ENCODE measurements at places on chromosomes 5 and 9.

- no peak for DNase-seq
These were observed 1.0 kb upstream of the HK3 start for GRCh38 chr5:176899946-176900779.

DNA sequence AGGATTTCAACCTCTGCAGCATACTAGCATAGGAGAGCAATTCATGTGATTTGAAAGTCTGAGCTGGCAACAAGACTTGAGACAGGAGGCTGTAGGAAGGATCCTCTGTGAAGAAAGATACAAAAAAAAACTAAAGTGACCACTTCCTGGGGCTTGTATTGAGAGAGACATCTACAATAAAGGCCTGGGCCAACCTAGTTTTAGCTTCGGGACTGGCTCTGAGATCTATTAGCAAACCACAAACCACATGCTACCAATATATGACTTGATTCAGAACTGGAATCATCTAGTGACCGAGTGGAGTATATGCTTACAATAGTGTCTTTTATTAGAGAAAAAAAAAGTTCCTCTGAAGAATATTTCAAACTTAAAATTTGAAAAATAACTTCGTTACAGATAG is 1448.9 kb upstream of the CDH6 start:
- no peak for DNase-seq

DNA sequence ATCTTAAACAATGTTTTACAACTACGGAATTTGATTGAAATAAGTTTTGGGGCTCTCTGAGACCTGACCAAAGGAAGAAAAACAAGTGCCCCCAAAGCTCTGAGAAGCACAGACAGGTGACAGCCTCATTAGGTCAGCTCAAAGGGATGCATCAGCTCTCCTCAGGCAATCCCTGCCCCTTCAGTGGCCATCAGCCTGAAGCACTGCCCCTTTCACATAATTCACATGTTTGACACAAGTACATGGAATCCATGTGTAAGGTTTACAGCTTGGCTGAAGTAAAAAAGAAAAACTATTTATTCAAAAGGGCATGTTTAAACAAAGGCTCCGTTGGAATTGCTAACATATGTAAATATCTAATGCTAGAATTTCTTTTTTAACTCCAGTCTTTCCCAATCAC is 56.3 kb downstream of the TSSK1B start:
- DNase-seq = no peak

- DNase-seq = no peak
These were observed 461.3 kb upstream of the CLINT1 start for GRCh38 chr5:158320178-158320674.

DNA sequence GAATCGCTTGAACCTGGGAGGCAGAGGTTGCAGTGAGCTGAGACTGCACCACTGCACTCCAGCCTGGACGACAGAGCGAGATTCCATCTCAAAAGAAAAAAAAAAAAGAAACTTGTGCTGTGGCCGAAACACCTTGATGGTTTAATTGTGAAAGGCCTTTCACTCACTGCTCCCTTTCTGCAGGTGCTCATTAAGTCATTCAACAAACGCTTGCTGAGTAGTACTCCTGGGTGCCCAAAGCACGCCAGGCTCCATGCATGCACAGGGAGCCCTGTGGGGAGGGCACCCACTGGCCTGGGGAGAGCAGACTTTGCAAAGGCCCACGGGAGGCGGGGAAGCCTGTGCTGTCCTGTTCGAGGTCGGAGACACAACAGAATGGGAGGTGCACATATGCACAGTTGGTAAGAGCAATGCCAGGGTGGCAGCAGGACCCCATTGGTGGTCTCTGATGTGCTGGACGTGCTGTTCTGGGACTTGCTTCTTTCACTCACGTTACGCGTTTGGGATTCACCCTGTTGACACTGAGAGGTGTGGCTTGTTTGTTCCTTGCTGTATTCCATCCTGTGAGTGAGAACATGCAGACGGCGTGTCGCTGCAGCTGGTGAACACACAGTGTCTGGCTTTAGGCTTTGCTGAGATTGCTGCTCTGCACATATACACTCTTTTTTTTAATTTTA is 3.0 kb upstream of the ENTPD2 start:
- DNase-seq = no peak

DNA sequence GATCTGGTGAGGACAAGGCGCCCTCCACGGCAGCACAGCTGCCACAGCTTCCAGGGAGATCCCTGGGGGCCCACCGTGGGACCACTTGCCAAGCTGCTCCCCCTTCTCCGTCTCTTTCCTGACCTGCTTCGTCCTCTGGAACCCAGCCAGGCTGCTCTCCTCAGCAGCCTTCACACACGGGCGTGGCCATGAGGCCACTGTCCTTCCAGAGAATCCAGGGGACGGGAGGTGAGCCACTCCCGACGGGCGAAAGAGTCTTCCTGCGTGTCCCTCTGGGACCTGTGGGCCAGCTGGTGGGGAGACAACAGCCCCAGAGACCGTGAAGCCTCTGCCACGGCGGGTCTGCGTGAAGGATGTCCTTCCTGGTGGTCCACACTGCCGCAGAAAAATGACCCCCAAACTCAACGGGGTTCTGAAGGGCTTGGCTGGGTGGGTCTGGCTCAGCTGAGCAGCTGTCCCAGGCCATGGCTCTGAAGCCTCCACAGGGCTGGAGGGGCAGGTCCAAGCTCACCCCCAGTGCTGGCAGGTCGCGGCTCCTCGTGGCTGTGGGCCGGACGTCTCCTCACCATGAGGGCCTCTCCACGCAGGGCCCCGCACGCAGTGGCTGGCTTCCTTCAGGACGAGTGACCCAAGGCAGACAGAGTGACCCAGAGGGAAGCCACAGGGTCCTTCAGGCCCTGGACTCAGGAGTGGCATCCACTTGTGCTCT is 47.4 kb upstream of the NKD2 start:
- no peak for DNase-seq

DNA sequence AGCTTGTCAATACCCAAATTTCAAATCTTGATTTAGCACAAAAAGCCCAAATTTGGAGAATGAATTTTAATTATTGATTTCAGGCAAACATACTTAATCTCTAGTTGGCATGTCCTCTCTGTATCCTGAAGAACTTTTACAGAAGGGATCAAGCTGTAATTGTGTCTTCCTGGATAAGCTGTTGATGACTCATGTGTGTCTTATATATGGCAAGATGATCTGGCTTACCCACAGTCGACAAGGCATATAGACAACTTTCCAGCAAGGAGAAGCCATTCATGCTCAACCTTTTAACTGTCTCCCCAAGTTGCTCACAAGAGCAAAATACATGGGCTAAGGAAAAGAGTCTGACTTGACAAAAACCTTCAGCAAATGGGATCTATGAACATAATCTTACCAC is 112.5 kb upstream of the SLCO6A1 start:
- DNase-seq = no peak

DNA sequence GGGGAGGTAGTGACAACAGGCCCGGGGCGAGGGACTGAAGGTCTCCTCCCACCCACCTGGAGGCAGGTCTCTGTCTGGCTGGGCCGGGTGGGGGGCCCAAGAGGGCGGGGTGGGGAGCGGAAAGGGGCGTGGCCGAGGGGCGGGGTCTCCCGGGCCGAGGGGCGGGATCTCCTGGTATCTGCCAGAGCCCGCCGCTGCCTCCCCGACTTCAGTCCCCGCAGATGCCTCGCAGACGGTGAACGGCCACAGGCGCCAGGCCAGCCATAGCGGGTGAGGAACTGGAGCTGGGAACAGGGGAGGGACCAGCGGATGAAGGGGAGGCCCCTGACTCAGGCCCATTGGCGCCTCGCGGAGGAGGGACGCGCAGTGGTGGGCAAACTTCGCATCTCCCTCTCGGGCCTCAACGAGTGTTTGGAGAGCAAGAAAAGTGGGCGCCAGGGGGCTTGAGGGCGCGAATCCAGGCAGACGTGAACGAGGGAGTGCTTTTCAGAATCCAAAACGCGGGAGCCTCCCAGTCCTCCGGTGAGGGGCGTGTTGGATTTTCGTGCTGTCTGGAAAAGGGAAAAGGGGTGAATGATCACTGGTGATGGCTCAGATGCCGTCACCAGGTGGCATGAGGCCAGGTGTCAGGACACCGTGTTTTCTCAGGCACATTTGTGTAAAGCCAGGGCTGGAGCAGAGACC is at the start of gene ADGRD2:
TSS of gene ADGRD2 (plus strand) at position 211 of the 684 bp plus-strand sequence. CDS start 1,216 bp downstream, outside the sequence.
- DNase-seq = peak; percentile 77

- DNase-seq = no peak
These were observed 76.7 kb upstream of the TNFAIP8 start for GRCh38 chr5:119279093-119279492.

DNA sequence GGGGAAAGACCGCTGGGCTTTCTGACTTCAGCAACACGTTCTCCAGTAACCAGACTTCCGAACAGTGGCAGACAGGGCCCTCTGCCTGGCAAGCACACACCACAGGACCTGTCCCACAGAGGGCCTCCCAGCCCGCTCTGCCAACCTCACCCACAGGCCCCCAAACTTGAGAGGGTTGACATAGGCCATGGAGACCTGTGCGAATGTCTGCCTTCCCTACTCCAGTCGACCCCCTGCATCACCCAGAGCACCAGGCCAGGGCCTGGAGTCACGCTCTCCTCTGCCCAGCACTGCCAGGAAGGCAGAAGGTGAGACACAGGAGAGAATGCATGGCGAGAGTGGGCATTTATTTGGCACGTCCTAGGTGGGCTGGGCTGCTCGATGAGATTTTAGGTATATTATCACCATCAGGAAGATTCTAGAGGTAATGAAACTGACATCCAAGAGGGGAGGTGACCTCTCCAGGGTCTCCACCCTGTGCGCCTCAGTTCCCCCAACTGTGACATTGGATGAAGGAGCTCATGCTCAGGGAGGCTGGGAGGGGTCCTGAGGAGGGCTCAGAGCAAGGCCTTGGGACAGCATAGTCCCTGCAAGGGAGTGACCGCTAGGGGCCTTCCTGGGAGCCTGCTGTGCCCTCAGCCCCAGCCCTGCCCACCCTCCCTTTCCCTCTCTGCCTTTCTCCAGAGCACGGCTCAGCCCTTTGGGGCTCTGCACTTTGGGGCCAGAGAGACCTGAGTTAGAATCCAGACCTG is 54.9 kb downstream of the DUSP1 start:
- DNase-seq = no peak

GRCh38 chr5:179271428-179271734 is 73.9 kb downstream of the ADAMTS2 start:
- DNase-seq = no peak

GRCh38 chr5:91875196-91875779 is 492.2 kb upstream of the ARRDC3 start:
- DNase-seq = no peak

GRCh38 chr9:36092509-36093215 is 43.9 kb upstream of the GLIPR2 start:
- no peak for DNase-seq

DNA sequence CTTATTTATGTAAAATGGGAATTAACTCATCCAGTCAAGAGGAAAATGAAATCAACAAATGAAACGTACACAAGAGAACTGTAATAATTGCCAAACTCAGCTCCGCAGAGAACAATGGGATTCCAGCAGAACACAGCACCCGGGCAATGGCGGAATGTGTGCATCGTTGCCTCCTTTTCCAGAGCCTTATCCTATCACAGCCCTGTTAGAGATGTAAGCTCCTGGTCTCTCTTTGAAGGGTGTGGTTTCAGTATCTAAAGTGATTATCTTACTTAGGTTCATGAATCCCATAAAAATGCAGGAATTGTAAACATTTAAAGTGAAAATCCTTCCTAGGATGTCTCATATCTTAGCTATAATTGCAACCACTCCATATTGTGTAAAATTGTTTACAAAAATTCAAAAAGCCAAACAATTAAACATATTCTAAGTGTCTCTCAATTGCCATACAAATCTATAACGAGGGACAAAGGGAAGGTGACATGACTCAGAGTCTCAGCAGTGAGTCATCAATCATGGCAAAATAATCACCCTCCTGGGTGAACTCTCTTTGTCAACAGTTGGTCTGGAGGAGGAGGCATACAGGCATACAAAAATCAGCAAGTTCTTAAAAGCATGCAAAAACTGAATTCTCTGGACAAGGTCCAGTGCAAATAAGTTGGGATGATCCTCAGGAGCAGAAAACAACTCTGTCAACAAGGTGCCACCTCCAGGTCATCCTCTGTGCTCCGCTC is 22.6 kb downstream of the SEMA5A start:
- no peak for DNase-seq

- no peak for DNase-seq
These were observed 405.3 kb upstream of the RGMB start for GRCh38 chr5:98368141-98368540.

DNA sequence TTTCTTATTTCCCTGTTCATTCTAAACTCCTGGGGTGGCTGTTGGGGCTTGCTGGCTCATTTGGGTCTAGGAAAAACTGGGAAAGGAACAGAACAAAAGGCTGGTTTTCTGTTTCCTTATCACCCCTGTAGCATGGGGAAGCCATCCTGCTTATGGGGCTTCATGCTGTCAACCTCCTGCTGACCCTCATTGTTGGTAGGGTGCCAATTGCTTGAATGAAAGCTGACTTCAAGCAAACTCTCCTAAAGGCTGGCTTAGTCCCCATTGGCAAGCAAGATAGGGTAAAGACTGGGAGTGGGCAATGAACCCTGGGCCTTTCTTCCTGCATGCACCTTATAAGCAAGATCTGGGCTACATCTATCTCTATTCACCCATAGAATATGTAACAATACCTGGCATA is 511.6 kb downstream of the DMAC1 start:
- no peak for DNase-seq

DNA sequence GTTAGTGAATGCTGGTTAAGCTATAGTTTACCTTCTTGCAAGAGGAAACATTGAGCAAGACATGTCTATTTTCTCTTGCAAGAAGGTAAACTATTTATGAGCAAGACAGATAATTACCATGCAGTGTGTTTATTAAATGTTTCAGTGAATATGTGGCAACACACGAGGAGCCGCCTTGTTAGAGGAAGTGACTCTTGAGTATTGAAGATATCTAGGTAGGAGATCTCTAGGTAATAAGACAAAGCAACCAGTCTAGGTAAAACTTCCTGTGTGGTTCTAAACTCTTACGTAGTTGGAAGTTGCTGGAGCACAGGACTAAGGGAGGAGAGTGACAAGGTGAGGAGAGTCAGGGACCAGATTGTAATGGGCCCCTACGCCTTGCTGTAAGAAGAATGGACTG is 16.8 kb downstream of the SKP2 start:
- no peak for DNase-seq

DNA sequence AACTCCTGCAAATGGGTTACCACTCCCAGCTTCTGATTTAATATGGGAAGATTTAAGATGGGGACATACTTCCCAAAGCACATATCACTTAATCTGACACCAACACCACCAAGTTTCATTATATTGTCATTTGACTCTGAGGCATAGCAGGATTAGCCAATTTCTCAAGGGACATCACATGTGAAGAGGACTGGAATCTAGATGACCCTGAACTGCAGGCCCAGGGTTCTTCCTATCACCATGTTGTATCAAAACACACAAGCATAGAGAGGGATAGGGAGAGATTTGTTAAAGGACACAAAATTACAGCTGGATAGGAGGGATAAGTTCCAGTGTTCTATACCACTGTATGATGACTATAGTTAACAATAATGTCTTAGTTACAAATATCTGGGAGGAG is 168.3 kb upstream of the PPP2R2B start:
- no peak for DNase-seq

Measured in Daoy (cell line).